ENCODE measurements at places on chromosomes 16 and 17.

GRCh38 chr16:58842746-58843145, 108.6 kb upstream of the GOT2 start:
- DNase-seq: no peak

- no peak for DNase-seq
These were observed 274.5 kb upstream of the ELAC2 start for GRCh38 chr17:13292291-13292690.

DNA sequence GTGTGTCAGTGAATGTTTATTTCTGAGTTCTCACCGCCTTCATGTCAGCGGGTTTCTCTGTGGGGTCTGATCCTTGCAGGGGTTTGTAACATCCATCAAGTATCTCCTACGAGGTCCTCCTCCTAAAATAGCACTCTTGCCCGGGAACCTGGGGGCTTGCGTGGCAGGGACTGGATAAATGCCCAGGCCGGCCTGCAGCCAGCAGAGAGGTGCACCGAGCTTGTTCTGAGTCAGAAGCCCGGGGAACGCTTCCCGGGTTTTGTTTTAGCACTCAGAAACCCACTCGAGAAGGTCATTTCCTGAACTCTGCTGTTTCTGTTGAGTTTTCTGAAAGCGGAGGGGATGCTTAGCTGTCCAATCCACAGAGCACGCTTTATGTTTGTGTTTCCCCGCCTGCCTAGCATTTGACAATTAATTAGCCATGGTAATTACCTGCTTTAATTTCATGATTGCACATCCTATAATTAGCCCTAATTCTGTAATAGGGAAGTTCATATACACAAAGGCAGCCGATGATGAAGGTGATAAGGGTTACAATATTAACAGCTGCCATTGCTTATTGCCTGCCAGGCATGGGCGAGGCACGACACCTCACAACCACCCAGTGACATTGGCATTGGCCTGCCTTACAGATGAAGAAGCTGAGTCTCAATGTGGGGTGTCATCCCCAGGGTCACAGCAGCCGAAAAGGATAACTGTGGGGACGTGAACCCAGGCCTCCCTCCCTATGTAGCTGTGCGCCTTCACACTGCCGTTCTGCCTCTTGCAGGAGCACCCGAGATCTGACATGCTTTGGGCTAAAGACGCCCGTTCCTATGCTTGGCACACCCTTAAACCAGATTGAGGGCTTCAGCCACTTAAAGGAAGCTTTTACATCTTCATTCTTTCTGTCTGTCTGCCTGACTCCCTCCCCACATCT, 333.1 kb downstream of the CPPED1 start:
- no peak for DNase-seq

GRCh38 chr17:78680436-78680835, 101.6 kb downstream of the CYTH1 start:
- DNase-seq: no peak

DNA sequence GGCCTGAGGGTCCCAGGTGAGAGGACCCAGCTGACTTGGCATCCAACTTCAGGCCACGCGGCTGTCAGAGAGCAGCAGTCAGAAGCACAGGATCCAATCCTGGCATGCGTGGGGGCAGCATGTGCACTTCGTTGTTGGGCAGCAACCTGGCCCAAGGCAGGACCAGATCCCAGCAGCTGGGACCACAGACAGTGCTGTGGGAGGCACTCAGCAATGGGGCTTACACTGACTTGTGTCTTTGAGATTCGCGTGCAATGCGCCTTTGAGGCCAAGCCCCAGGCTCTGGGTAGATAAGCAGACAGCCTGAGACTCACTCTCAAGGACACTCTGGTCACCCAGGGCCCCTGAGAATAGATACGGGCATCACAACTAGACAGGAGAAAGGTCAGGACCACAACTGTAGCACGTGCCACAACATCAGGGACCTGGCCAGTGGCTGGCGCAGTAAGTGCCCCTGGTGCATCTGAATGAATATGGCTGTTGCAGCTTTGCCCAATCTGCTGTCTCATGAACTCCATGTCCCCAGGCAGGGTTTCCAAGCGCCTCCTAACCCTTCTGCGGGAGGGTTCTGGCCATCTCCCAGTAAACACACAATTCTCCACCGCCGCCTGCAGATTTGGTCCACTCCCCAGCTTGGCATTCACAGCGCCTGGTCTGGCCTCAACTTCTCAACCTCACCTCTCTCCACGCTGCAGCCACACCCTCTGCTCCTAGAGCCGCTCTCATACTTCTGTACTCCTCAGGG, 3.2 kb downstream of the PAM16 start:
- no peak for DNase-seq

GRCh38 chr16:48999044-48999443, 282.6 kb downstream of the CBLN1 start:
- no peak for DNase-seq

- no peak for DNase-seq
These were observed 65.2 kb downstream of the KSR1 start for GRCh38 chr17:27521281-27522027.
